ENCODE measurements at places on chromosomes 3 and 15. TPM values are rescaled to one million over a fixed set of nuclear protein-coding genes. Genes with fewer than 3 reads are reported as not detected.

The IQCF5 gene
- not detected for total RNA-seq

The ASB14 gene
- not detected for total RNA-seq

The SUSD5 gene
- total RNA-seq, result not detected

The HAPLN3 gene
- total RNA-seq, result 66.9 TPM

The CD276 gene
- total RNA-seq, result 1.6 TPM

The GNL3 gene
- total RNA-seq, result 67.5 TPM

The TMEM40 gene
- total RNA-seq, result not detected

The ZDHHC23 gene
- total RNA-seq, result 3.1 TPM

The GOLGA8G gene
- not detected for total RNA-seq

The CPN2 gene
- not detected for total RNA-seq

The LEKR1 gene
- total RNA-seq, result 1.6 TPM

The SH2D7 gene
- not detected for total RNA-seq

The PPARG gene
- 3.7 TPM for total RNA-seq

The GATM gene
- total RNA-seq, result 2.2 TPM
